ENCODE measurements at places on chromosomes 3 and 15.

- no peak for DNase-seq
Measured at GRCh38 chr15:88736204-88736603, 67.0 kb upstream of the ACAN start.

DNA sequence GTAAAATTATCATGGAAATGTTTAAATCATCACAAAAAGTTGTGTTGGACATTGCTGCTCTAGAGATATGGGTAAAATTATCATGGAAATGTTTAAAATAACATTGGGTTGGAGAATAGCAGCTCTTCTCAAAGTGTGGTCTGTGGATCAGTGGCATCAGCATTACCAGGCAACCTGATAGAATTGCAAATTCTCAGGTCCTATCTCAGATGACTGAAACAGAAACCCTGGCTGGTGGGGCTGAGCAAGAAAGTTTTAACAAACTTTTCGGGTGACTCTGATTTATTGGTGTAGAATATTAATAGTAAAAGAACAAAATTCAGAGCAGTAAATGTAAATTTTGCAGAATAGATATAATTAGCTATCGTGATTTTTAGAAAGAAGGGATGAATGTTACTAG, 28.9 kb downstream of the NXPE3 start:
- DNase-seq = no peak

GRCh38 chr15:101064795-101065569, 145.8 kb downstream of the LRRK1 start:
- DNase-seq = no peak

DNA sequence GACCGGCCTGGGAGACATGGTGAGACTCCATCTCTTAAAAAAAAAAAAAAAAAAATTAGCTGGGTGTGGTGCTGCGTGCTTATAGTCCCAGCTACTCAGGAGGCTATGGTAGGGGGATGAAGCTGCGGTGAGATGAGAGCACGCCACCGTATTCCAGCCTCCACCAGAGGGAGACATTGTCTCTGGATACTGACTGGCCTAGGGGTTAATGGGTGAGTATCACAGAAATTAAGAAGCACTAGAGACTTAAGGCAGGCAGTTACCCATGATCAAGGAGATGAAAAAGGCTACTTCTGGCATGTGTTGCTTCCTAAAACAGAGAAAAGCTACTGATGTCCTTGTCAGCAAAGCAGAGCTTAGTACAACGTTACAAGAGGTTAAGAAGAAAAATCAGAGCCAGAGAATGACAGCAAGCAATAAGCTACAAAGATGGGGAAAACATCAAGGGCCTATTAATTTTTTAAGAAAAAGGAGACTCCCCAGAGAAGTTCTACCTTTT, 8.6 kb downstream of the TFRC start:
- peak; percentile 60 for DNase-seq

GRCh38 chr3:13647298-13648059, 98.6 kb downstream of the FBLN2 start:
- no peak for DNase-seq

DNA sequence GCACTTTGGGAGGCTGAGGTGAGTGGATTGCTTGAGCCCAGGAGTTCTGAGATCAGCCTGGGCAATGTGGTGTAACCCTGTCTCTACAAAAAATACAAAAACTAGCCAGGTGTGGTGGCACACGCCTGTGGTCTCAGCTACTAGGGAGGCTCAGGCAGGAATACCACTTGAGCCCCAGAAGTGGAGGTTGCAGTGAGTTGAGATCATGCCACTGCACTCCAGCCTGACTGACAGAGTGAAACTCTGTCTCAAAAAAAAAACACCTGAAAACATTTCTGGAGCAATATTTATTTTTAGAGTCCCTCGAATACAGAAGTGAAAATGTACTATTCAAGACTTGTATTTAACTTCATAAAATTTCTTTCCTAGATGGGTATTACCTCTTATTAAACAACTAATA, 4.6 kb downstream of the SPCS1 start:
- DNase-seq = no peak

DNA sequence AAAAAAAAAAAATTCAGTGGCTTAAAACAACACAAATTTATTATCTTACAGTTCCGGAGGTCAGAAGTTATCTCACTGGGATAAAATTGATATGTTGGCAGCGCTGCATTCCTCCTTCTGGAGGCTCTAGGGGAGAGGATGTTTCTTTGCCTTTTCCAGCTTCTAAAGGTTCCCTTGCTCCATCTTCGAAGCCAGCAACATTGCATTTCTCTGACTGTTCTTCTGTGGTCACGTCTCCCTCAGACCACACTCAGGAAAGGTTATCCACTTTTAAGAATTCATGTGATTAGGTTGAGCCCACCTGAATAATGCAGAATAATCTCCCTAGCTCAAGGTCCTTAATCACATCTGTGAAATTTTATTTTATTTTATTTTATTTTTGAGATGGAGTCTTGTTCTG, 23.4 kb upstream of the ACAP2 start:
- DNase-seq = no peak

GRCh38 chr15:100831467-100831866, 48.2 kb upstream of the ALDH1A3 start:
- no peak for DNase-seq

DNA sequence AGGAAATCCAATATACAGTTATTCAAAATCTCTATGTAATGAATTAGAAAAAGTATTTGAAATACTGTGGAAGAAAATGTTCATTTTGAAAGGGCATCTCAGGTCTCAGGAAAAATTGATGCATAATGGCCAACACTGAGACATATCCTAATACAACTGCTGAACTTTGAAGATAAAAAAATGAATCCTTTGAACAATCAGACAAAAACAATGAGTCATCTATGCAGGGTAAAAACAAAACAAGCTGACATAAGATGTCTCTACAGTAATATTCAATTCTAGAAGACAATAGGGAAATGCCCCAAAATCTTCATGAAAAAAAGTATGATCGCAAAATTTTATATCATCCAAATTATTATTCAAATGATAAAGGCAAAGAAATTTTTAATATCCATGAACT, 34.0 kb upstream of the ZNF280D start:
- no peak for DNase-seq

GRCh38 chr3:99576904-99577559, 61.4 kb upstream of the COL8A1 start:
- DNase-seq = no peak
